AML-193 (cell line): ENCODE measurements at places on chromosomes 16 and 17.

DNA sequence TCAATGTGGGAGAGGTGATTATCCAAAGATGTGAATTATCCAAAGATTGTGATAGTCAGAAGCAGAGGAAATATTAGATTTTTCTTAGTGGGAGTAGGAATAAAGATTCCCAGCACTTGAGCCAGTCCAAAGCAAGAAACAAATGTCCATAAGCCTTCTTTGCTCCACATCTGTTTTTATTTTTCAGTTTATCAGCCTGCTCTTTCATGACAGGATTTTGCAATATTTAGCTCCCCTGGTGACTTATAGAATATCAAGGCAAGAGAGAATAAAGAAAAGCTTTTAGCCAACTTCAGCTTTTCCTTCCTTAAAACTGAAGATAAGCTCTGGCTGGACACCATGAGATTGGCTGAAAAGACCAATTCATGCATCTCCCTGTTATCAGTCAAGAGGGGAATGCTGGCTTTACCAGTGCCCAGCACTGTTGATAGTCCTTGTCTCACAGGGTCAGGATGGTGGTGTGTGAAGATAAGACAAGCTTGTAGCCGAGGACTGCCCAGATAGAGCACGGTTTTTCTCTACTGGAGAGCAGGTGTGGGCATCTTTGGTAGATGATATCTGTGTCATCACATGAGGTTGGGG is 706.5 kb downstream of the KCNJ2 start:
- DNase-seq: no peak

DNA sequence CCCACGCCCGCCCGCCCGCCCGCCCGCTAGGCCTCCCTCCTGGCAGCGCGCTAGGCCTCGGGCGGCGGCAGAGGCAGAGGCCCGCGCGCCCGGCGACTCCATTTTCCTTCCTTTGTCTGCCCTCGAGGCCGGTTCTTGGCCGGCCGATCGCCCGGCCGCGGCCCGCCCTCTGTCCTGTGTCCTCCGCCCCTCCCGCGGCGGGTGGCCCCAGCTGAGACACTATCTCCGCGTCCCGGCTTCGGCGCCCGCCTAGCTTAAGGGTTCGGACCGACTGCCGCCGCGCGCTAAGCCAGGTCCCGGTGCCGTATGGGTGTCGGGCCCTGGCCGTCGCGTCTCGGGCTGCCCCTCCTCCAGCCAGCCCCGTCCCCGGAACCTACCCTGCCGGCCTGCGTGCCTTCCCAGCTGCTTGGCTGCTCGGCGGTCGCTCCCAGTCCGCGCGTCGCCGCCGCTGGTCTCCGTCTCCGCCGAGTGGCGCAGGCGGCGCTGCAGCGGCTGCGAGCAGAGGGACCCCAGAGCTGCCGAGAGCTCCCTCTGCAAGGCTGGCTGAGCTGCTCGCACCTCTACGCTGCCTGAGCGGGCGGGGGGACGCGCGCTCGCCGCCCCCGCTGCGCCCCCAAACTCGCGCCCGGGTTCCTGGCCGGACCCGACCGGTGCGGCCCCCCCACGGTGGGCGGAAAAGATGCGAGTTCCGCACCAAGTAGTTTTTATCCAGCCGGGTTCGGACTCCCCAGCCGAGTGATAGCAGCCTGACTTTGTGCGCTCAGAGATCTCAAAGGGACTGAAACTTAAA is 787 bp downstream of the CTCF start:
- DNase-seq: peak; percentile 55

DNA sequence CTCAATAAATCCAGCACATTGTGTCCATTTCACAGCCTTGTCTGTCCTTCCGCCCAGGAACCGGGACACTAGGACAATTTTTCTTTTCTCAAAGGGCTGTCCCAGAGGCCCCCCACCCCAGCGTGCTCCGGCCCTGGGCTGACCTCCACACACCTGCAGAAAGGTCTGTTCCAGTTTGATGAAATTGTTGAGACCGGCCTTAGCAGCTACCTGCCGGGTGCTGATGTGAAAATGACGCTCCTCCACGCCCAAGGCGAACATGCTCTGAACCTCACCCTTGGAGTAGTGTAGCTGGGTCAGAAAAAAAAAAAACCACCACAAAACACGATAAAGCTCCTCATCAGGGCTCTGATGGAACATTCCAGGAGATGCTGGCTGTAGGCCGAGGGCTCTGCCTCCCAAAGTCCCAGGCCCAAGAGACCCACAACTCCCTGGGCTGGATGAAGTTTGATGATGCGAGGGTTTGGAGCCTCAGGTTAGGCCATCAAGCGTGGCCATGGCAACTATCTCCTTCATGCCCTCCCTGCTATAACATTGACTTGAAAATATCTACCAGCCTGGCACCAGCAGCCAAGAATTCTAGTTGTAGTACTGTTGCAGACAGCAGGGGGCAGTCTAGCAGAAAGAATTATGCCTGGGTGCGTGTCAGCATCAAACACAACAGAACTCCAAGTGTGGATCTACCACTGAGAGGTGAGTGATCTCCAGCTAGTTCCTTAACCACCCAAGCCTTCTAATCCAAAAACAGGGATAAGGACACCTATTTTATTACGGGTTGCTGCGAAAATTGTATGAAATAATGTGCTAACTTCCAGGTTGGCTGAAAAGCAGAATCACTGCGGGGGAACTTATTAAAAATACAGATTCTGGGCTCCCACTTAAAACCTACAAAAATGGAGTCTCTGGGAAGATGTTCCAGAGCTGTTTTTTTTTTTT is 62.1 kb downstream of the RMI2 start:
- DNase-seq: peak; percentile 60

GRCh38 chr17:63356337-63356757 is 89.8 kb downstream of the CYB561 start:
- no peak for DNase-seq

- no peak for DNase-seq
These were observed 6.3 kb downstream of the CREBBP start for GRCh38 chr16:3874242-3874641.

- no peak for DNase-seq
These were observed 32.1 kb downstream of the PRKAR1A start for GRCh38 chr17:68544111-68544915.
